ENCODE measurements at places on chromosomes 16 and 17.

DNA sequence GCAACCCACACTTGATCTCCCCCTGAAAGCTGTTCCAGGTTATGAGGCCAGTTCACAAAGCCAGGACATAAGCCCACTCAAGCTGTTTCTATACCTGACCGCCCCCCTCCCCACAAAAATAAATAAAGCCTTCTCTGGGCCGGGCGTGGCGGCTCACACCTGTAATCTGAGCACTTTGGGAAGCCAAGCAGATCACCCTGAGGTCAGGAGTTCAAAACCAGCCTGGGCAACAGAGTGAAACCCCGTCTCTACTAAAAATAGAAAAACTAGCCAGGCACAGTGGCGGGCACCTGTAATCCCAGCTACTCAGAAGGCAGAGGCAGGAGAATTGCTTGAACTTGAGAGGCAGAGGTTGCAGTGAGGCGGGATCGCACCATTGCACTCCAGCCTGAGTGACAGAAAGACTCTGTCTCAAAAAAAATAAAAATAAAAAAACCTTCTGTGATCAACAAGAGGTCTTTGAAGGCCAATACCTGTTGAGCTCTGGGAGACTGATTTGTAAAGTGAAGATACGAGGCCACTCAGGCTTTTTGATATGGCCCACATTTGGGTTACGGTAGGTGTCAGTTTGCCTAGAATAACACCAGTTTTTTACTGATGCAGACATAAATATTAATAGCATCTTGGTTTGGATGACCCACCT, 2.2 kb downstream of the KDM8 start:
- no peak for DNase-seq

- no peak for DNase-seq
Measured at GRCh38 chr17:46184696-46185095, 8.5 kb downstream of the KANSL1 start.

DNA sequence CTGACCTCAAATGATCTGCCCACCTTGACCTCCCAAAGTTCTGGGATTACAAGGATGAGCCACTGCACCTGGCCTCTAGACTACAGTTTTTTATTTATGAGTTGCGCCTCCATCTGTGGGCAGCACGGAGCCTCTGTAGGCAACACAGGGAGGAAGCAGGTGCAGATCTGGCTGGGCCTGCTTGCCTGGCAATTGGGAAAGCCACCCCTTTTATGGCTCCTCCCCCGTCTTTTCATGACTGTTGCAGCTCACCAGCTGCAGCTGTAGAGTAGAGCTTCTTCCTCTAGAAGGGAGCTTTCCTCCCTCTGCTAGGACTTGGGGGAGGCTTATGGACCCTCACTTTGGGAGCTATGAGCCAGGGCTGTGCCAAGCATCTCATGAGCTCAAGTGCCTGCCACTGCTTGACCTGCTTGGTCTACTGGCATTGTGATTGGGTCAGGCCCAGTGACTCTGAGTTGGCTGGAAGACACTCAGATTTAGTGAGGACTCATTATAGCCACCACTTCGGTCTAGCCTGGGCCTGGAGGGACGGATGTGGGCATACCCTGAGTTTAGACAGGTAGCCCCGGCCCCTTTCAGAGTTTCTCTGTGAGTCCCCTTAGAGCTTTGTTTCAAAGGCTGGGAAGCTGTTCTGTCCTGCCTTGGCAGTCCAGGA, 6.9 kb upstream of the SLC7A6 start:
- DNase-seq = no peak

DNA sequence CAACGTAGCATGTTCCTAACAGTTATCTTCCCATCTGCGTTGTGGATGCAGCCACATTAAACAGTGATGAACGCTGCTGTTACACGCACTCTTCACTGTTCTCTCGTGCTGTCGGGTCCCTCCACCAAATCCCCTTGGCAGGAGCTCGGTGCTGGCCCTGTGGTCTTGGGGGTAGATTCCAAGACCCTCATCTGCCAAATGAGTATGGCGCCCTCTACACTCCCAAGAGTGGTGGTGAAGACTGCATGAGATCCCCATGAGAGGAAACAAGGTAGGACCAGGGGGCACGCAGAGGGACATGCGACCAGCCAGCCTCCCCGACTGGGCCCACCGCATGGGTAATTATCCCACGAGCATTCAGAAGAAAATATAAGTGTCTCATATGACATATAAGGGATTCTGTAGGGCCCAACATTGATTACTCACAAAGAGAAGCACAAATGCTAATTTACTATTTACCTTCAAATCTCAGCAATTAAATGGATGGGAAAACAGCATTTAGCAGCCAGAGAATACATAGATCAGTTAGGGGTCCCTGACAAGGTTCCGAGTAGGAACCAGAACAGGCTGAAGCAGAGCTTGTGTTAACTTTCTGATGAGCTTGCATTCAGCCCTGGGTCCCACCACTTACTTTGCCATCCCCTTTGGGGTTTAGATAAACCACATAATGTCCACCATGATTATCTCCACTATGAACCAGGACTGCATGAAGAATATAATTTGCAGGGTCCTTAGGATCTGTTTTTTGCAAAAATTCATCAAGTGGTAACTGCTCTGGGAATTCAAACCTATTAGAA, 23.8 kb downstream of the LITAFD start:
- DNase-seq = no peak

- no peak for DNase-seq
Measured at GRCh38 chr17:36481829-36482228, 4.7 kb upstream of the ZNHIT3 start.

DNA sequence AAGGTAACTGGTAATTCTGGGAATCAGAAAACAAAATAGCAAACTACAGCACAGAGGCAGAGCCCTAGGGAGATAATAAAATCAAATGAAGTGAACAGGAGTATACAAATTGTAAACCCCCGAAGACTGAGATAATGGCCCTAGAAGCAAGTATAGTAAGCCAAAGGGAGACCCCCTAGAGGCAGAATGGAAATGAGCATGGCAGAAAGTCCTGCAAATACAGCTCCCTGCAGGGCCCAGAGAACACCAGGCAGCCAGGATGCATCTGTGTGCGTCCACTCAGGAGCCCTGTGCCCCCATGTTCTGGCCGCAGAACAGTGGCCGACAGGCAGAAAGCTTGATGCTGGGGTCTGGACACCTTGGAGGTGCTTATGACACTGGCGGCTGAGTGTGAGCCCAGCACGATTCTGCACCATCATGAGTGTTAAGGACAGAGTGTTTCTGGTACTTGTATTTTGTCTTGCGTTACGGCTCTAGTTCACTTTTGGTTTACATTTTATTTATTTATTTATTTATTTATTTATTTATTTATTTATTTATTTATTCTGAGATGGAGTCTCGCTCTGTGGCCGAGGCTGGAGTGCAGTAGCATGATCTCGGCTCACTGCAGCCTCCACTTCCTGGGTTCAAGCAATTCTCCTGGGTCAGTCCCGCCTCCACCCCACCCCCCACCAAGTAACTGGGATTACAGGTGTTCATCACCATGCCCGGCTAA, 48.7 kb downstream of the RGS9 start:
- DNase-seq = no peak

DNA sequence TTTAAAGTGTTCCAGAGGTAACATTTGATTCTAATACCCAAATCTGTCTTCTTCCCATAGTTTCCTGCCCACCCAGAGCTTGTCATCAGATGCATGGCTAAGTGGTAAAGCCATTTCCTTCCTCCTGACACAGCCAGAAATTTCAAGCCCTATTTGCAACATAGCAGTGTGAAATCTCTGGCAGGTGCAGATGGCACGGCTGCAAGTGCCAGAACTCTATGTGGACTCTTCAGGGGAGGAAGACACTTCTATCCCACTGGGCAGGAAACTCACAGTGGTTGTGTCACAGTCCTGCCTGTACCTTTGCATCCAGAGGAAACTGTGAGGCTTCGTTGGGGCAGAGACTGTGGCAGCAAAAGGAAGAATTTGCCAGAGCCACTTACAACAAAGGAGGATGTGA, 13.2 kb downstream of the DYNLRB2 start:
- no peak for DNase-seq

- no peak for DNase-seq
Measured at GRCh38 chr17:32806646-32807045, 70.3 kb downstream of the MYO1D start.

GRCh38 chr17:63275971-63276745, 169.9 kb downstream of the CYB561 start:
- peak; percentile 59 for DNase-seq

GRCh38 chr17:81074875-81075274, 39.9 kb downstream of the BAIAP2 start:
- no peak for DNase-seq

Measured in fibroblast of mammary gland (primary cell).